Effector CD4-positive, alpha-beta T cell (primary cell): ENCODE measurements at places on chromosomes 7 and 10.

GRCh38 chr7:36961693-36962092, 237.4 kb upstream of the AOAH start:
- no peak for DNase-seq

- DNase-seq, result no peak
These were observed 3.4 kb upstream of the ARHGAP22 start for GRCh38 chr10:48608279-48608681.

GRCh38 chr7:116554911-116555310, 30.1 kb downstream of the CAV1 start:
- no peak for DNase-seq

DNA sequence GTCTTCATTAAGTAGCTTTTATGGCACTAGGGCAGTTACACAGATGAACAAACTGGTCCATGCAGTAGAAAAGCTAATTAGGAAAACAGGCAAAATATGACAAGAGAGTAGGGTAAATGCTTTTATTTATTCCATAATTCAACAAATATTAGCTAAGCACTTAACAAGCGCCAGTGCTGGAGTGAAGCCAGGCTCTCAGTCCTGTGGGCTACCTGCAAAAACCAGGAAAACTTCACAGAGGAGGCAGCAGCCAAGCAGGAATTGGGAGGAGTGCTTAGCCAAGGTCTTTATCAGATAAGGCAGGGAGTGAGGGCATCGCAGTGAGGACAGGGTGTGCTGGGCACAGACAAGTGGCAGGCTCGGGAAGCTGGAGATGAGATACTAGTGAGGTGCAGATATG, 4.9 kb upstream of the KAT6B start:
- no peak for DNase-seq

GRCh38 chr7:48742079-48742798, 182.1 kb upstream of the CDC14C start:
- DNase-seq, result no peak
